ENCODE measurements at places on chromosomes 1 and 21.

DNA sequence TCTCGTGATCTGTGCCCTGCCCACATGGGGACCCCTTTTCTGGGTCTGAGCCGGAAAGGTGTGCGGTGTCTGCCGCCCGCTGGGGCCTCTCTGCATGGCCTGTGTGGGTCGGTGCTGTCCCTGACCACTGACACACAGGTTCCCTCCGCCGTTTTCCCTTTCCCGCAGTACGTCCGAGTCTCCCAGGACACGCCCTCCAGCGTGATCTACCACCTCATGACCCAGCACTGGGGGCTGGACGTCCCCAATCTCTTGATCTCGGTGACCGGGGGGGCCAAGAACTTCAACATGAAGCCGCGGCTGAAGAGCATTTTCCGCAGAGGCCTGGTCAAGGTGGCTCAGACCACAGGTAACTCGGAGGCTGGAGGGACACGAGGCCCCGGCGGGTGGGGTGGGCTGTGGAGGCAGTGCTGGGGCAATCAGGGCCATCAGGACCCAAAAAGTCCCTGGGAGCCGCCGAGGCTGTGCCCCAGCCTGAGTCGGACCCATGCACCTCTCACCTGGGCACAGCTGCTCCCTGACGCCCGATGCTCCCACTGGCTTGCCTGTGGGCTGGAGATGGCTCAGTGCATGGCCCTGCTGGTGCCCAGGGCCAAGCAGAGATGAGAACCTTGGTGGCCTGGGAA is 13.3 kb downstream of the TRPM2 start:
- no peak for DNase-seq

DNA sequence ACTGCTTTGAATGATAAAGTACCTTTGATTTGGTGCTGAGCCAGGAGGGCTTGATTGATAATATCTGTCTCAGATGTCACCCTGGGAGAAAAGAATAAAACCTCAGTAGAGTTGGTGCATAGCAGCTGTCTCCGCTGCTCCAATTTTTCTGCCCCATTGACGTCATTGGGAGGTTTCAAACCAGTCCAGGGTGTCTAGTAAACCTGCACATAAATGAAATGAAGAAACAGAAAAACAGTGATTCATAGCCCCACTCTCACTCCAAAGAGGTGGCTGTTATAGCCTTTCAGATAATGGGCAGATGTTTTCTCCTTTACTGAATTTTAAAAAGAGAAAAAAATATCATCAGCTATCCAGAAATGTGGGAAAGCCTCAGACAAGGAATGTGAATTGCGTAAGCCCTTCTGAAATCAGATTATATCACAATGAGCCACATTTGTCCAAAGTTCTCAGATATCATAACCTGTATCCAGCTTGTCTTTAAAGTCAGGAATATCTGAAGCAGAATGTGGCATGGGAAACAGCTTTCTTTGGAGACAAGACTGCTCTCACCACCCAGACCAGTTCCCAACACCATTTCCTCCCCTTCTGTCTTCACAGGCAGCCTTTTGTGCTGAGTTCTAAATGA is 351.3 kb upstream of the SGIP1 start:
- no peak for DNase-seq

DNA sequence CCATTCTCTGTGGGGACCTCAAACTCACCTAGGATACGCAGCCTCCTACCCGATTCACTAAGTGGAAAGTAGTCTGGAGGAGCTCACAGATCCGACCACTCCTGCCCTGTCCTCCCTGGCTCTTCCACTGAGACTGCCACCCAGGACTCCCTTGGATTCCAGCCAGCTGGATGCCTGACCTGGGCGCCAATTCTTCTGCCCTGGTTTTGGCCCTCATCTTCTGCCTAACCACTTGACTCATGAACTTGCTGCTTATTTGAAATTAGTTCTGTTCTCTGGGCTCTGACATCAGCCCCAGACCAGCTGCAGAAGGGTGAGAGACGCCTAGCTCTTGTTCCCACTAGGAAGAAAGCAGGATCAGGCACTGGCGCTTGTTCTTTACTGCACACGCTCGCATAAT is 48.9 kb downstream of the SLC35D1 start:
- no peak for DNase-seq

DNA sequence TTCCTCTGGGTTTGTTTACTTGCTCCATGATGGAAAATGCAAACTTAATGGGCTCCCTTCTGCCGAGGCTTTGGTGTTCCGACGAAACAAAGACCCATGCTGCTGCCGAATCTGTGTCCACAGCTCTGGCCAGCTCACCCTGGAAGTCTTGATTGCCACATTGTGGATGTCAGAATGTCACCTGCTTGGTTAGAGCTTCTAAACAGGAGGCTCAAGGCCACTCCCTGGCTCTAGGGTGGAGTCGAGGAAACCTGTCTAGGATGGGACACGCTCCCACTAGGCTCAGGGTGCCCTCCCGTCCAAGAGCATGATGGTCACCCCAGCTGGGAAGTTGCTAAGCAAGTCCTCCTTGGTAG is 279.3 kb upstream of the VAMP3 start:
- no peak for DNase-seq

DNA sequence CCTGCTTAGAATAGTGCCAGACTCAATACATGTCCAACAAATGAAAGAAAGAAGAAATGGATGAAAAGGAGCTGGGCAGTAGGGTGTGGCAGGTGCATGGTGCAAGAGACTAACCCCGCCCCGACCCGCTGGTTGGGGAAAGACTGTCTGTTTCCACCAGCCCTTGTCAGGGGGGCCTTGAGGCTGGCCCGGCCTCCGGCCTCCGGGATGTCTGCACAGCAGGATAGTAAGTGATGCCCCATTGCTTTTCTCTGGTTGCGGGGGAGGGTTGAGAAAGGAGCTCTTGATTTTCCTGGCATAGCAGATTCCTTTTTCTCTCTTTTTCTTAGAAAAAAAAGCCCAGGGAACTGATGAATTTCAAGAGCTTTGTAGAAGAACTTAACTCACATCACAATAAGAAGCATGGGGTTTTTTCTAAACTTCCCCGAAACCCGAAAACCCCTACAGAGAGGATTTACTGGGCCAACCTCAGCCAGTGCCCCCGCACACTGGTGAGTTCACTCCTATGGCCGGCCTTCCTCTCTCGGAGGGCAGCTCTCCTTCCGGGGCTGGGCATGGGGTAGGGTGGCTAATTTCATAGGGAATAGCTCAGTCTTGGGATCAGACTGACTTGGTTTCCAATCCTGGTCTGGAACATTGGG is 12.5 kb upstream of the TTC22 start:
- no peak for DNase-seq

DNA sequence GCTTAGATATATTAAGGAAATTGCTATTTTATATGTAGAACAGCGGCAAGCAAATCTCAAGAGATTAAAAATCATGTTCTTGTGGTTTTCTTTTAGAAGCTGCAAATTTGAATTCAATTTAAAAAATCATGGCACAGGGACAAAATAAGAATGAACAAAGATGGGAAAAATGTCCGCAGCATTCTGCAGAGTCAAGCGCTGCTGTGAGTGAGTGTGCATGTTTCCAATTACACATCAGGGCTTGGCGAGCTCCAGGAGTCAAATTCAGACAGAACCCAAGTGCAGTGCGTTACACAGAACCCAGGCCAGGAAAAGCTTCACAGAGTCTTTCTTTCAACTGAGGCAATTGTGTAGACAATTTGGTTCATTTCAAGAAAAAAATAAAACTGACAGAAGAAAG is 33.3 kb upstream of the ERG start:
- DNase-seq, result no peak

DNA sequence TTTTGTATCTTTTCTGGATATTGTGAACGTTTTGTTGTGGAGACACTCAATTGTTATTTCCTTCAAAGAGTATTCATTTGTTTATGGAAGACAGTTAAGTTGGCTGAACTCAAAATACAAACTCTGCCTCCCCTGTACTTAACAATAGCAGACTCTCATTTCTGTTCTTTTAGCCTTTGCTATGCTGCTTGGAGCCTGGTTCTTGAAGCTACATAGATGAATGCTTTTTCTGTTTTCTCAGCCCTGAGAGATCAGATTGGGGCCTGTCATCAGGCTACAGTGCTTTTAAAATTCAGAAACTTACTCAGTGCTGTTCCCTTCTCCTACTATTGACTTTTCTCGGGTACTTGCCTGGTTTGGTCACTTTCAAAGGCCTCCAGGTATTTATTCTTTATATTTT is 215.7 kb upstream of the LYPLAL1 start:
- DNase-seq, result no peak

GRCh38 chr1:81681601-81682266 is 119.0 kb upstream of the ADGRL2 start:
- DNase-seq, result no peak
